ENCODE measurements at places on chromosomes 2 and 18. TPM values are rescaled to one million over a fixed set of nuclear protein-coding genes. Genes with fewer than 3 reads are reported as not detected.

Gene MAP3K19
- total RNA-seq, result not detected

Gene SANBR
- total RNA-seq, result 5.4 TPM

Gene COL6A3
- 110 TPM for total RNA-seq

GRCh38 chr2:74347742-74348141, 4.5 kb upstream of the SLC4A5 start:
- ATAC-seq, result no peak

DNA sequence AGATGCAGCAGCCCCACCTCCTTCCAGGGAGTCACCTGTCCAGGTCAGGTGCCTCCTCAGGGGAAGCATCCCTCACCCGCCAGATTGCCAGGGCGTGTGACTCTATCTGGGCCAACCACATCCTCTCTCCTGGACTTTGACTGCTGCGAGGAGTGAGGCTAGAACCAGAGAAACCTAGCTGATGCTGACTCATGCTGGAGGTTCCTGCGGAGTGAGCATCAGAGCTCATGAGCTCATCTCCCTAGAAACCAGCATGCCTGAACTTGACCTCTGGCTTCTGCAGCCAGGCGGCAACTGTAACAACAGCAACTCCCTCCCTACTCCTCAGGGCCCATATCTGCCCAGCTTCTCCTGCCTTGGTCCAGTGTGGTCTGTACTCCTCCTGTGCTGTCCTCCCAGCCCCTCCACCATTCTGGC, 28.3 kb upstream of the NT5DC4 start:
- ATAC-seq, result peak; percentile 60

DNA sequence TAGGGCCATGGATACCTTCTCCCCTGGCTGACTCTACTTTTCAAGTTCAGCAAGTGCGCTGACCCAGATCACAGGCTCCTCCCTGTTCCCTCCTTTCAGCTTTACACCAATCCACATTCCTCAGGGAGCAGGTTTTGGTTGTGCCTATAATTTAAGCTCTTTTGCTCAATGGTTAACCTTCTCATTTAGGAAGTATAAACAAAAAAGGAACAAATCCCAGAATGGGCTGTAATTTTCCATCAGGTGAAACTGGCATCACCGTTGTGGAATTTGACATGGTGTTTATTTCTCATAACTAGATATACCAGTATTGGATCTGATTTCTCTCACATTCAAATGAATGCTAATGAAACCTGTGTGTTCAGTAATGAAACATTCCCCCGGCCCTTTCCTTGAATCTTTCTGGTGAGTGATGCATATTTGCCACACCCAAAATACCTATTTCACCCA, 13.6 kb downstream of the STRN start:
- no peak for ATAC-seq

- ATAC-seq, result no peak
These were observed 74.0 kb downstream of the LRP1B start for GRCh38 chr2:142056784-142057183.

DNA sequence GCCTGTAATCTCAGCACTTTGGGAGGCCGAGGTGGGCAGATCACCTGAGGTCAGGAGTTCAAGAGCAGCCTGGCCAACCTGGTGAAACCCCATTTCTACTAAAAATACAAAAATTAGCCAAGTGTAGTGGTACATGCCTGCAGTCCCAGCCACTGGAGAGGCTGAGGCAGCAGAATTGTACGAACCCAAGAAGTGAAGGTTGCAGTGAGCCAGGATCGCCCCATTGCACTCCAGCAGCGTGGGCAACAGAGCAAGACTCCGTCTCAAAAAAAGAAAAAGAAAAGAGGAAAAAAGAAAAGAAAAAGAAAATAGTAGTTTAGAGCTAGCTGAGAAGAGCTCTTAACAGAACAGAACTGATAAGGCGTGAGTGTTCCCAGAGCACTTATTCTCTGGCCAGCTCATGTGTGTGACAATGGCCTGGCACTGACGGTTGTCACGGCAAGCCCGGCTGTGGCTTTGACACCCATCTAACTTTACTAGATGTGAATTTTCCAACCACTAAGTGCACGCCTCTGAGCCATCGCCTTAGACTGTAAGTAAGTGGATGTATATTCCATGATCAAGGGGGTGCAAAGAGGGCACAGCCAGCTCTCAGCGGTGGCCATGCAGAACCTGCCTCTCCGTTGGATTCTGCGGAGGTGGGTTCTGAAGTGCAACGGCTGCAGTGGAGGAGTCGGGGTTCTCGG, 80.0 kb downstream of the ZNF516 start:
- ATAC-seq, result no peak

DNA sequence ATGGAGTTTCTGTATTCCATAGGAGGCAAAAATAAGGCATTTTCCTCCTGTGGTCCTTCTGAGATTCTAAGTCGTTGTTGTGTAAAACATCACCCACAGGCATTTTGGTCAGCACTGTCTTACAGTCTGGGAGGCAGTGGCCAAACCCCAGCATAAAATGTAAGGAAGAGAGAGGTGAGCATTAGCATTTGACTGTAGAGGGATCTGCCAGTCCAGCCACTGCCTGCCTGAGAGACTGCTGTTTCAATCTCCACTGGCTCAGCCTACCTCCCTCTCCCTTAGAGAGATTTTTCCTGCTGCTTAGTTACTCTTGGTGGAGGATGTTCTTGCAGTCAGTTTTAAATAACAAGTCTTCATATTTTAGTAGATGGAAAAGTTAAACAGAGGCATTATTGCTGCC, 77.0 kb downstream of the ARHGEF33 start:
- no peak for ATAC-seq

DNA sequence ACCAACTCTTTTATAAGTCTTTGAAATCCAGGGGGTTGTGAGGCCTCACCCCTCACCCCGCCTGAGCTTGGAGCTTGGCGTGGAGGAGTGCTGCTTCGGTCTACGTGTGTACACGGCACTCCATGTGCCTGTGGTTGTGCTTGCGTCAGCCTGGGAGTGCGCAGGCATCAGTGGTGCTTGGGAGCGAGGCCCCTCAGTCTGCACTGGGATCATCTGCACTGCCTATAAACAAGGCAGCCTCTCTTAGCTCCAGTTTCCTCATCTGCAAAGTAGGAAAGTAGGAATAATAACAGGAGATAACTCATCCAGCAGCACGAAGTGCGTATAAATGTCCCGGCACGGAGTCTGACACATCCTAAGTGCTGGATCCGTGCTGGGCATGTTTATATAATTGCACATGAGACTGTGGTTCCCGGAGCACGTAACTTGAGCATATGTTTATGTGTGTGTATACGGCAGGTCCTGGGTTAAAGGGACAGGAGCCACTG, 1.2 kb downstream of the GYPC start:
- ATAC-seq, result peak; percentile 52

- no peak for ATAC-seq
These were observed 73.4 kb downstream of the GNAL start for GRCh38 chr18:11762429-11762828.

DNA sequence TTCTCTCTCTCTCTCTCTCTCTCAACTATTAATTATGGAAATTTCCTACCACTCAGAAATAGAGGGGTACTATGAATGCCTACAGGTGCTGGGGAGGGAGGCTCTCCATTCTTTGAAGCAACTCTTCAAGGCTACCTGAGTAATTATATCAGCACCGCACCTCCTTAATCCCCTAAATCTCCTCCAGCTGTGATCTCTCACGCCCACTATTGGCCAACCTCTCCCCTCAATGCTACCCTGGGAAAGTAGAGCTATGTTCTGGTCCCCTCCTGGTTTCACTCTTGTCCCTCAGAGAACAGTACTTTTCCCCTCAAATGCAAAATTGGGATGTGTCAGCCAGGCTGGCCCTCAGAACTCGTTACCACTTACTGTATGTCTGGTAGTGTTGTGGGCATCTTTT, 1.6 kb downstream of the MOCOS start:
- ATAC-seq, result no peak

DNA sequence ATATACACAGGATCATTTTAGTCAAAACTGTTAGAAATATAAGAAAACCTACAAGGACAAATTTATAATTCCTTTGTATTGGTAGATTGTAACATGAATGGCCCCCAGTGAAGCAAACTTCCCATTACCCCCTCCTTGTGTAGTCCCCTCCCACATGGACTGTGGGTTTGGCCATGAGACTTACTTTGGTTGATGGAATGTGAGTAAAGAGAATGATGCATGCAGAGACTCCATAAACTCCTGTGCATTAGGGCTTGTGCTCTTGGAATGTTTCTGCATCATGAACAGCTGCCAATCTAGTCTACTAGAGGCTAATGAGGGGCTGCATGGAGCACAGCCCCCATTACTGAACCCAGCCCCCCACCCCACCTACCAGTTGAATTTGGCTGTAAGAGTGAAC, 8.3 kb upstream of the TGFA start:
- ATAC-seq, result no peak

- ATAC-seq, result no peak
These were observed 97.2 kb downstream of the AGPS start for GRCh38 chr2:177489719-177490301.

- ATAC-seq, result no peak
These were observed 370.2 kb downstream of the EN1 start for GRCh38 chr2:118477111-118477862.

DNA sequence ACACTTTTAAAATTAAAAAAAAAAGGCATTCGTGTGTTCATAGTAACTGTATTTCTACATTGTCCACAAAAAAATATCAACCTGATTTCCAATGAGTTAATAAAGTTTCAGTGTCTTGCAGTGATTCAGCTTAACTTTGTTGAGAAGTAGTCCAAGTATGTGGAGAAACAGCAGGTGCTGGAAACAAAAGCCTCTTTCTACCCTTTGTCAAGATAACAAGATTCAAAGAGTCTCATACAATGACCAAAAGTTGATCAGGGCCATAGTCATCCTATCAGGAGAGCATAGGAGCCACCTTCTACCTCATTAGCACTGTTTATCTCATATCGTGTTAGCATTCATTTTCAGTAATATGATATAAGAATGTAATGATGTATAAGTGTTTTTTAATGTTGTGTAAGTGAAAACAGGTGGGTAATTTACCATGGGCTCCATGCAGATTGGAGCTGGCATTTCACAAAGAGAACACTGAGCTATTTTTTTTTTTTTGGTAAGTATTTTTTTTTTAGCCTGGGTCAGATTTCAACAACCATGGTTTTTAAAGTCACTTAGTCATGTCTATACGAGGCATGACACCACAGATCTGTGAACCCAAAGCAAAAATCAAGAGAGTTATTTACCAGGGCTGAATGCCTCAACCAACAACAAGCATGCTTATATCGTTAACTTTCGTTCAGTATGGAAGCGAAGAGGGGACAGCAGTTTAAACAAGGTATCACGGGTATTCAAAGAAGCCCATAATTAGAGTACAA, 165.0 kb upstream of the ZNF521 start:
- ATAC-seq, result no peak

DNA sequence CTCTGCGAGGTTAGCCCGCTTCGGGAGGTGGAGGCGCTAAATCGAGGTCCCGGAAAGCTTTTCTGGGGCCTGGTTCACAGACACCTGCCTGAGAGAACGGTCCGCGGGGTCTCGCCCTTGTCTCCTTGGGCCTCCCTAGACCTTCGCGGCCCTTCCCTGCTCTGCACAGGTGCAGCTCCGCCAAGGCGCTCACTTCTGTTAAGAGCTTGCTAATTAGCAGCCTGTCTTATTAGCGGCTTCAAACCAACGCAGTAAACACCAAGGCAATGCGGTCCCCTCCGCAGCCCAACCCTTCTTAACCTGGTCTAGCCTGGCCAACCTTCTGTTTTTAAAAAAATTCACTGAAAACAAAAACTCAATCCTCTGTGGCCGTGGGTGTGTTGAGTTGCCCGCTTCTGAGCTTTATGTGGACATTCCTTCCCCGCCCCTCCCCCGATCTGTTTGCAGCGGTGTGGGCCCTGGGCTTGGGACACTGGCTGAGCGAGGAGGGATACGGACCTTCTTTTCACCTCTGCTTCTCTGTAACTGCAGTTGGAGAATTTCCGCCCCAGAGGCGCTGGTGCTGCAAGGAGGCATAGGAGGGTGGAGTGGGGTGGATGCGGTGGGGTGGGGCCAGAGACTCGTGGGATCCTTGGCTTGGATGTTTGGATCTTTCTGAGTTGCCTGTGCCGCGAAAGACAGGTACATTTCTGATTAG, 3.4 kb upstream of the HOXD4 start:
- ATAC-seq, result no peak

DNA sequence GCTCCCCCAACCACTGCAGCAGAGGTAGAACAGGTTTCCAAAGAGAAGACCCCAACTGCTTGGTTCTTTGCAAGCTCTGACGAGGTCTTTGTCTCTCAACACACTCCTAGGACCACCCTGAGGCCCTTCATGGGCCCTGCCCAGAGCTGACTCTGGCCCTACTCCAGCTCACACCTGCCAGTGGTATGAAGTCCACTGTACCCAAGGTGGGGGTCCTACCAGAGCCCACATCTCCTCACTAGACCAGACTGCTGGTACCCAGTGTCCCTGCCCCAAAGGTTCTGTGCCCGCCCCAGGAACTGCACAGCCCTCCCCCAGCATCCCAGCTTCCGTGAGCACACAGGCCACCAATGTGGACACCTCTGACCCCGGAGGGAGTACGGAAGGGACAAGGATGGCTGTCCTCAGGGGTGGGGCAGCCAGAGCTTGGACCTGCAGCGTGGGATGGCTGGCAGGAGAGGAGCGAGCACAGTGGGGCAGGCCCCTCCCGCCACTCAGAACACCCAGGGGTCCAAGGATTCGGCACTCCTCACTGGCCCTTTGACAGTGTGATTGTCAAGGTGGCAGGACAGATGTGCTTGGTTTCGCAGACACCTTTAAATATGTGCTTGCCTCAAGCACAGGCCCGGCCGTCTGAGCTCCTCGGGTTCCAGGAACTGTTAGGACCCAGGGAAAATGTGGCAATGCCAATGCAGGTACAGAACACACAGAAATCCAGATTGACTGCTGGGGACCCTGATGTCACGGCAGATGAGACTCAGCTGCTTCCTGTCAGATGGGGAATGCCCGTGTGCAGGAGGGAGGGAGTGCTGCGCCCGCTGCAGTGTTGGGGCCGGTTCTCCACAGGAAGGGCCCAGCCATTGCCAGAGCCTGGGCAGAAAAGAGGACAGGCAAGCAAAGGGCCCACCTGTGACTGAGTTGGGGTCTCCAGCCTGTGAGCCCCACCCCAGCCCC, 51.2 kb downstream of the MTERF4 start:
- ATAC-seq, result no peak

DNA sequence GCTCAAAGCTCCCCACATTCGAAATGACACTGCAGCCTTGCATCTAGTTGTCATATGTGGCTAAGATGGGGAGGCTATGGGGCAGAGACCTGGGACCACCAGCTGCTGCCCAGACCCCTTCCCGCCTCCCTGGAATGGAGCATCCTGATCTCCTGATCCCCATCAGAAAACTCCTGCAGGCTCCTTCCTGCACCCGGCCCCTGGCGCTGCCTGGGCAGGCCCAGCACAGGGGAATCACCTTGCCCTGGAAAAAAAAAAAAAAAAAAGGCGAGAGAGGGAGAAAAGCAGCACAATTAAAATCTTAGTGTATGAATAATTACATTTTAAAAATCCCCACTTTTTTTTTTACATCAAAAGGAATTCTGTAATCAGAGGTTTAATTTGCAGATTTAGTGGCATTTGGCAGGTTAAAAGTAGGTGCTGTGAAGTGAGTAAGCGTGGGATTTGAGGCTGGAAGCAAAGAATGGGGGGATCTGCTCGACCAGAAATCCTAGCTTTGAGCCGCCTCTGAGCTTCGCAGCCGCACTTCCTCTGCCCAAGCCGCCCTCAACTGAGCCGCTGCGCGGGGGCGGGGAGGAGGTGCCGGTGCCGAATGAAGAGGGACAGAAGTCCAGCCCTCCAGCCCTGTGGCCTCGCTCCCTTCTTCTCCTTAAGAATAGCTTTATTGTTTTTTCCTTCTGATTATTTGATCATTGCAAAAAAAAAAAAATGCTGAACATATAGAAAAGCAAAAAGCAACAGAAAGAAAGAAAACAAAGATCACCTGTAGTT, 30.0 kb downstream of the THNSL2 start:
- ATAC-seq, result no peak

- no peak for ATAC-seq
These were observed 17.7 kb downstream of the GULP1 start for GRCh38 chr2:188309364-188309763.

Measured in gastroesophageal sphincter (tissue), 4 donors.